ENCODE measurements at places on chromosomes 1 and 21. TPM values are rescaled to one million over a fixed set of nuclear protein-coding genes. Genes with fewer than 3 reads are reported as not detected.

DNA sequence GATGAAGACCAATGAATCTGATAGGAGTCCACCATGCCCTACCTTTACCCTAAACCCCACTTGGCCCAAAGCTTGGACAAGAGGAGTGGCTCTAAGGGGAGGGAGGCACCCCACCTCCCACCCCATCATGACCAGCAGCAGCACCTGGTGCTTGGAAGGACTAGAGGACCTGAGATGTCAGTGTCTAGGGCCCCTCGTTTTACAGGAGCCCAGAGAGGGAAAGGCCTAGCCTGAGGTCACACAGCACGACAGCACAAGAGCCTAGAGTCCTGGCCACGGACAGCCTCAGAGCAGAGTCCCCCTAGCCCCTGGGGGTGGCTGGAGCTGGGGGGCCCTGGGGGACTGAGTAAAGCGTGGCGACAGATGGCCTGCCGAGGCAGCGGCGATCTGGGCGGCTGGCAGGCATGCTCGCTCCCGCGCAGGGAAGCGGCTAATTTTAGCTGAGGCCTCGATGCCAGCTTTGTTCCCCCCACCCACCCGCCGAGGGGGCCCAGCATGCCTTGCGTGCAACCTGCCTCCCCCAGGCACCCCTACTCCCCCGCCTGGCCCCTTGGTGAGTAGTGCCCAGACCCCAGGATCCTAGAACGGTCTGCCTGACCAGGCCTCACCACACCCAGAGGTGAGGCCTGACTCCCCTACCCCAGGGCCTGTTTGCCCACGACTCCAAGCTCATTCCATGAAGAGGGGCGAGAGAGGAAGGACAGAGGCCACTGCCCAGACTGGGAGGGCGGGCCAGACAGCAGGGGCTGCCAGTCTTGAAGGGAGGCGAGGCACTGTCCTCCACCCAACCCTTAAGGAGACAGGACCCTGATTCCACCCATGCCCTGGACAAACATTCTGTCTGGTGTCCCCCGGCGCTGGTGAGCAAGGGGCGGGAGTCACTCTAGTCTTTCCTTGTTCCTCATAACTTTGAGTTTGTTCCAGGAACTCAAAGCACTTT, 39.0 kb downstream of the AHDC1 start:
- peak; percentile 87 for DNase-seq

GRCh38 chr1:64841330-64842065, 96.6 kb downstream of the RAVER2 start:
- no peak for DNase-seq

OR10J5 gene
- total RNA-seq, result not detected

DNA sequence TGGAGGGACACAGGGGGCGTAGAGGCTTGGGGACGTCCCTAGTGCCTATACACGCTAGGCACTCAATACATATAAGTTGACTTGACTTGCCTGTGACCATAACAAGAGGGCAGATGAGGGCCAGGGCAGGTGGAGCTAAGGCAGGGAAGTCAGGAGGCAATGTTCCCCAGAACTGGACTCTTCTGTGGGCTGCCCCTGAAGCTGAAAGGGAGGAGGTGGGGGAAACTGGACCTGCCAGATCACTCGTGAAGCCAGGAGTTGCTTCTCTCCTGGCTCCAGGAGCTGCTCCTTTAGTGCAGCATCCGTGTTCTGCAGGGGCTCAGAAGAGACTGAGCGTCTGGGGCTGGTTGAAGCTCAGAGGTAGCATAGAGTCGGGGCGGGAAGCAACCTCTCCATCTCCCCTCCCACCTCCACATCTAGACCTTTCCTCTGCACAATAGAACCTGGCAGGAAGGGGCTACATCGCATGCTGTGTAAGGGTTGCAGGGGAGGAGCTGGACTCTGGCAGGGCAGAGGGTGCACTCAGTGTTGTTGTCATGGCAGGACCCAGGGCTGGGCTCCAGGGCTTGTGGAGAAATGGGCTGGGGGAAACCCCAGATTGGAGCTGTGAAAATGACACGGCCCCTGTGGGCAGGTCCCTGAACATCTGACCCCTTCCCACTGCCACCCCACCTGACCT, 2.9 kb upstream of the SEMA4A start:
- no peak for DNase-seq

LMOD1 gene
- 6.1 TPM for total RNA-seq

- no peak for DNase-seq
Measured at GRCh38 chr1:86872086-86872485, 41.8 kb downstream of the SELENOF start.

DNA sequence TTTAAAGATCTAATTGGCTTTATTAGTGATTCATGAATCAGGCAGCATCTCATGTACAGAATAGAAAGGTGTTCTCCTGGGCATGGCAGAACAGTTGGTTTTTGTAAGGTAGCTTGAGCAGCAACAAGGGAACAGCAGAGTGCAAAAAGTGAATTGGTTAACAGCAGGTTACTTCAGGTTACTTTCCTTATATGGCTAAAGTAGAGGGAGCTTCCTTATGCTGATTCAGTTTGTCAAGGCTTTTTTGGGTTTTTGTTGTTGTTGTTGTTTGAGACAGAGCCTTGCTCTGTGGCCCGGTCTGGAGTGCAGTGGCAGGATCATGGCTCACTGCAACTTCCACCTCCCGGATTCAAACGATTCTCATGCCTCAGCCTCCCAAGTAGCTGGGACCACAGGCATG, 132.8 kb downstream of the CDC7 start:
- DNase-seq, result no peak

DNA sequence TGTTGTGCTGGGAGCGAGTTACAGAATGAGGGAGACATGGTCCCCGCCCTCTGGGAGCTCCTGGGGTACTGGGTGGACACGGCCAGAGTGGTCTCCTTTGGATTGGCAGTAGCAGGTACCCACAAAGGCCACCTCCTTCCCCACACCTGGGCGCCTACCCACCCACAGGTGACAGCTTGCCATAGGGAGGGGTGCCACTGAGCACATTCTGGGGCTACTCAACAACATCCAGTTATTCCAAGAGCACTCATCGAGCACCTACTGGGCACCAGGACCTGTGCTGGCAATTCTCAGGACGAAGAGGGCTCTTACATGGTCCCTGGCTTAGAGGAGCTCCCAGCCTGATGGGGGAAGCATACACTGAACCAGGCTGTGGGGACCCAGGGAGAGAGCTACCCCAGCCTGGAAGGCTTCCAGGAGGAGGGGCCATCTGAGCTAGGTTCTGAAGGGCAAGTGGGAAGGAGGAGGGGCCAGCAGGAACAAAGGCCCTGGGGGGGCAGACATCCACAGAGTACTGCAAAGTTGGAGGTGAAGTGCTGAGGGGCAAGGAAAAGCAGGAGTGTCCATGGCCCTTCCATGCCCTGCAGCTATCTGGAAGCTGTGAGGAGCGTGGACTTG, 22.0 kb downstream of the MRPL37 start:
- DNase-seq, result no peak

MTARC1 gene
- 5.1 TPM for total RNA-seq

- peak; percentile 89 for DNase-seq
Measured at GRCh38 chr1:66331658-66332547, 202.1 kb upstream of the SGIP1 start.

GRCh38 chr1:31699341-31699891, 4.4 kb downstream of the COL16A1 start:
- DNase-seq, result no peak

- no peak for DNase-seq
Measured at GRCh38 chr1:29248409-29248808, 12.1 kb downstream of the PTPRU start.

All from tongue (tissue), 3 donors.